ENCODE measurements at places on chromosomes 3 and 15. TPM values are rescaled to one million over a fixed set of nuclear protein-coding genes. Genes with fewer than 3 reads are reported as not detected.

- DNase-seq, result peak; percentile 10
Observed at GRCh38 chr3:117016378-117016777, 306.8 kb downstream of the TUSC7 start.

DNA sequence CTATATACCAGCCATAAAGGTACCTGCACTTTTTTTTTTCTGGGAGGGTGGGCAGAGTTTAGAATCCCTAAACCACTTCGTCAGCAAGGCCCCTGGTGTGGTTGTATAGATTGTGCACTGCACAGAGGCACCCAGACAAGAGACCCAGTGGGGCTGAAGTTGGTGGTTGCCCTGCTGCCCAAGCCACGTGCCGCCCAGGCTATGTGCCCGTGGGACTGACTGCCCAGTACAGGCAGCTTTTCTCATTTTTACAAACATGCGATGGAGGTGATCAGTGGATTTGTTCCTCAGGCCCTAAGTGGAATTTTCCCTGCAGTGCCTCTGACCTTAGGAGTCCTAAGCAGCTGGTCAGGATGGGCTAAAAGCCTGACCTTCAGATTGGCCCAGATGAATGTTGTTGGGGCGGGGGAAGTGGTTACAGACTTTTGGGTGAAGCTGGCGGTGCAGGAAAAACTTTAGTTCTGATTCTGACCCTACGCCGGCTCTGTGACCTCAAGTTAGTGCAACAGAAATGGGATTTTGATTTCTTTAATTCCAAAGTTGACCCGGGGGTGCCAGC, 34.9 kb upstream of the LIMD1 start:
- DNase-seq, result no peak

- no peak for DNase-seq
Observed at GRCh38 chr3:99776516-99777209, 41.0 kb upstream of the CMSS1 start.

- DNase-seq, result peak; percentile 14
Observed at GRCh38 chr3:148223266-148223665, 474.4 kb upstream of the AGTR1 start.

GRCh38 chr3:189355481-189356201, 183.9 kb downstream of the TPRG1 start:
- DNase-seq, result peak; percentile 32

GRCh38 chr3:166759736-166760513, 620.2 kb downstream of the ZBBX start:
- DNase-seq, result no peak

- no peak for DNase-seq
Observed at GRCh38 chr15:82114660-82115059, 68.8 kb upstream of the MEX3B start.

DNA sequence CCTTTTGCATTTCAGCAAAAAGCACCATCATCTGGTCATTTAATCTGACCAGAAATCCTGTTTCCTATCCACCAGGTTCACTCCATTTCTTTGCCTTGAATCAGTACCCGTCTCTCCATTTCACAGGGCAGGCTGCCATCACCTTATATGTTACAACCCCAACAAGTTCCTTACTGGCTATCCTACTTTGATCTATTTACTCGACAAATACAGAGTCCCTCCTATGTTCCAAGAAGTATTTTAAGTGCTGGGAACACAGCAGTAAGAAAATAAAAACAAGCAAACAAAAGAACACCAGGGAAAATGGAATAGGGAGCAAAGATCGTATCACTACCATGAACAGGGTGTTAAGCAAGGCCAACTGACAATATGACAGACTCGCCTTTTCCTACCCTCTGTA, 295.2 kb upstream of the WNT5A start:
- no peak for DNase-seq

GRCh38 chr3:5809586-5810246, 622.2 kb downstream of the EDEM1 start:
- peak; percentile 76 for DNase-seq

Gene POPDC2
- 38.7 TPM for total RNA-seq

DNA sequence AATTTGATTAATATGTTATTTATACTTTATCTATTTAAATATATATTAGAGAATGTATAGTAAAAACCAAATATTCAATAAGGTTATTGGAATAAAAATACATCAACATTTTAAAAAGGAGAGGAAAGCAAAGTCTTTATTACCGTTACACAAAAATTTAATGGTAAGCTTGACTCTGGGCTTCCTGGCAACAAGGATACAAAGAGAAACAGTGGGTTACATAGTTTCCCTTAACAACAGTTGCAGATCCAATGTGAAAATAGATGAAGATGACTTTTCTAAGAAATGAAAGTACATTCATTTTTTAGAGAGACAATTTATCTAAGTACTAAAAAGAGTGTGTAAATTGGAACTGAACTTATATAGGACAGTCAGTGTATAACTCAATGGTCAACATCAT, 6.0 kb upstream of the PHLDB2 start:
- DNase-seq, result no peak

DNA sequence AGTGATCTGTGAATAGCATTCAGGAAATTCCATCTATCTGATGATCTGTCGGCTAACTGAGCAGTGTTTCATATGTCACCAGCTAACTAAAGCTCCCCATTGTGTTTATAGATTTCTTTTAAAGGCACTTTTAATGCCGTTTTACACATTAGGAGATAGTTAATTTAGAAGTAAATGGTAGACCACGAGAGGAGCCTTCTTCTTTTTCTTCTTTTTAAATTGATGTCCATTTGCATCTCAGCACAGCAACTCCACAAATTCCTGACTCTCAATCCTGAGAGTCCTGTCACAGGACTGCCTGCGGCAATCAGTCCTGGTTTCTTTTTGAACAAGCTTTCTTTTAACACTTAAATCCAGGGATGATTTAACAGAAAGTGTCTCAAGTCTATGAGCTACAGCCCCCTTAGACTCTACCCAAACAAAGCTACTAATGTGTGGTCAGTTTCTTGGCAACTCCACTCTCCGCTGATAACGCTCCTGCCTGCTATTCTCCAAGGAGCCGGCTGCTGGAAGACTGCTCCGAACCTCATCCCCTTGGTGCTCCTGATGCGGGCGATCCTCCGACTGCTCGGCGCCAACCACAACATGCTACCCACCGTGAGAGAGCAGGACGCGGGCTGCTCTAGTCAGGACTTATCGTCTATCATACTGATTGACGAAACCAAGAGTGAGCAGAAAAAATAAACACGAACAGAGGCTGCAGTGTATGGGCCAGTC, 421.4 kb downstream of the MECOM start:
- peak; percentile 40 for DNase-seq

All from tongue (tissue), 3 donors.